ENCODE measurements at places on chromosomes 2 and 18.

DNA sequence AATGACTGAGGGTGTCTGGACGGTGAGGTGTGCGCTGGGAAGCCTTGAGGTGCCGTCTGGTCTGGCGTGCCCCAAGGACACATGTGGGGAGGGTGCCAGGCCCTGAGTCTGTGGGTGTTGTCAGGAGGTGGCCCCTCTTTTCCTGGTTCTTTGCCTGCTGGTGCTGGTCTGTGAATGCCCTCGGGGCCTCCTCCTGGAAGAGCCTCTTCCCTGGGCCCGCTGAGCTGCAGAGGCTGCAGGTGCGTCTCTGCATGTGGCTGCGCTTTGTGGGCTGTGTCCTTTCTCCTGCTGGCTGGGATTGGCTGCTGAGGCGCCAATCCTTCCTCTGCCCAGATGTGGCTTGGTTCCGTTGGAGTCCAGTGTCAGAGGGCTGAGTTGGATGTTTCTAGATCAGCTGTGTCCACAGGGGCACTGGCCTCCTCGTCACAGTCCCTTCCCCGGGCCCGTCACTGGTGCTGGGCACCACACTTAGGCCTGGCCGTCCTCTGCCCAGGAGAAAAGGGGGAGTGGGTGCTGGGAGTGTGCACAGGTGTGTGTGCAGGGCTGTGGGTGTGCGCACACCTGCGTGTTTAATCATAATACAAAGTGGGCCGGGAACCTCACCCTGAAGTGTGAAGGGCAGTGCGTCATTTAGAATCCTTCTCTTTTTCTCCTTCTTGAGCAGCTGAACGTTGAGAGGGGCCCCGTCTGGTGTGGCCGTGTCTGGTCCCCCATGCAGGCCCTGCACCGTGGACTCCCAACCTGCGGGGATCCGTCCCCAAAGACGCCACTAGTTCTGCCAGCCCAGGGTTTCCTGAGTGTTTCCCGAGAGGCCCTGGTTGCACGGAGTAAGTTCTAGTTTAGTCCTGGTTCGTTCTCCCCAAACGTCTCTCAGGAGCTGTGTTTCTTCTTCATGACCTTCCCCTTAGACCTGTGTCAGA is 35.5 kb downstream of the RTP5 start:
- DNase-seq = no peak

GRCh38 chr2:40406485-40407289 is 45.2 kb downstream of the SLC8A1 start:
- no peak for DNase-seq

GRCh38 chr2:207115715-207116364 is 49.9 kb downstream of the KLF7 start:
- DNase-seq = no peak

GRCh38 chr2:119982506-119982905 is 30.4 kb upstream of the EPB41L5 start:
- no peak for DNase-seq

DNA sequence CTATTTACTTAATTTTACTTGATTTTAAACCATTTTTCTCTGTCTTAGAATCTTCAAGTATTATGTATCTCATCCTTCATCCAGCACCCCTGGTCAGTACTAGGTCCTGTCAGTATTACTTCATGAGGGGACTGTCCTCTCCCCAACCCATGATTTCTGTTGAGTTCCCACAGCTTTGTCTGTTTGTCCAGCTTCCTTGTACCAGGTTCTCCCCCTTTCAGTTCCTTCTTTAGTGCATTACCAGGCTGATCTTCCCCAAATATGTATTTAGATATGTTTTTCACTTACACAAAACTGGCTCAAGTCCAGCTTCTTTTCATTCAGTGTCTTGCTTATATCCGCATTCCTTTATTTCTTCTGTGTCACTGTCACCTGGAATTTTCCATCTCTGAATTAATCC is 13.8 kb upstream of the TTC27 start:
- DNase-seq = no peak

DNA sequence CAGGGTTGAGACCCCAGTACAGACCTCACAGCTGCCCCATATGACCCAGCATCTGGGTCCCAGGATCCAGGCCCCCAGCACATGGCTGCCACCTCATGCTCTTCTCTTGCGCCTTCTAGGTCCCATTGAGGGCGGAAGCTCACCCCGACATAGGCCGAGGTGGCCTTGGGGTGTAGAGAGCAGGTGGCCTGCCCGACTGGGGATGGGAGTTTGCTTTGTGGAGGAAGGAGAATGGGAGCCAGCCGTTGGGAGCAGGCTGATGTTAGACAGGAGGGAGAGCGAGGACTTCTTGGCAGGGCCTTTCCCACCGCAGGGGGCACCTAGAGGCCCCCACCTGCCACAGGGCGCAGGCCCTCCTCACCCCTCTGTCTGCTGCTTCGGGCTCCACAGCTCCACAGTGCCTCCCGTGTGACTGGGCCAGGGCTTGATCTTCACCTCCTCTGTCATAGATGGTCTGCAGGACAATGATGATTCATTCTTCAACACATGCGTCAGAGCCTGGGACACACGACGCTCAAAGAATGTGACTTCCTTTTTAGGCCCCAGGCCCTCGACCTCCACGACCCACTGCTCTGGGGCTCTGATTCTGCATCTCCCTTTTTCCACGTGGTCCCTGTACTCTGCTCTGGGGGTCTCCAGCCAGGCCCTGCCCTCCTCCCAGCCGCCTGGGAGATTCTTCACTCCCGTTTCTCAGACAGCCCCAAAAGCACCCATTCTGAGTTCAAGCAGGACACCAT is 86.6 kb upstream of the ODC1 start:
- DNase-seq = no peak

- DNase-seq = no peak
Observed at GRCh38 chr2:5195636-5196035, 496.5 kb upstream of the SOX11 start.

- DNase-seq = peak; percentile 54
Observed at GRCh38 chr2:218476676-218477075, 57.8 kb downstream of the VIL1 start.

DNA sequence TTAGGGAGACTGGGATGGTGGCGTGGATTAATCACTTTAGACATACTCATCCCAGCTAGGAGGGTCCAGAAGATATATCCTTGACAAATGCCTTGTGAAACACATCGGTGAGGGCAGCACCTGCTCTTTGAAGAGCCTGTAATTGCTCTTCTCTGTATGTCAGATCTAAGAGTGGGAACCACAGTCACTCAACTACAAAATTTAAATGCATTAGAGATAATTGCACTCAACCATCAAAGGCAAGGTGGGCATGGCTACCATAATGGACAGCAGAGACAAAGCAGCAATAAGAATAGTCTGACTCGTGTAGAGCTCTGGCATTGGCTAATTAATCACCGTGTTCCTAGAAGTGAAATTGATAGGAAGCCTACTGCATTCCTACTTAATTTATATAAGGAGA is 96.8 kb downstream of the ERBB4 start:
- DNase-seq = no peak

DNA sequence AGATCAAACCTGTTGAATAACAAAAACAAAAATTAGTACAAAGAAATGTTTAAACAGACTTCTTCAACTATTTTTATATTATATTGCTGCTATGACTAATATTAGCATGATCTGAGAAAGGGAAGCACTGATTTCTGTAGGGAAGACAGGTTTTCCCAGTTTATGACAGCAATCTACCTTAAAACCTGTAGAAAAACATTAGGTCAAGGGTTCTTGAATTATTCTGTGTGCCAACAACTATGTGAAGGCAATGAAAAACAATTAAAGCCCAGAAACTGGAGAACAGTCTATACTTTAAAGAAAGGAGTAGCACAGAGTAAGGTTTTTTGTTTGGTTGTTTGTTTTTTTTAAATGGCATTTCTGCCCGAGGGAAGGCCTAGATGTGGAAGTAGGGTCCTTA is 23.3 kb downstream of the PUM2 start:
- no peak for DNase-seq

- DNase-seq = no peak
Observed at GRCh38 chr2:121031568-121032340, 253.2 kb downstream of the TFCP2L1 start.

DNA sequence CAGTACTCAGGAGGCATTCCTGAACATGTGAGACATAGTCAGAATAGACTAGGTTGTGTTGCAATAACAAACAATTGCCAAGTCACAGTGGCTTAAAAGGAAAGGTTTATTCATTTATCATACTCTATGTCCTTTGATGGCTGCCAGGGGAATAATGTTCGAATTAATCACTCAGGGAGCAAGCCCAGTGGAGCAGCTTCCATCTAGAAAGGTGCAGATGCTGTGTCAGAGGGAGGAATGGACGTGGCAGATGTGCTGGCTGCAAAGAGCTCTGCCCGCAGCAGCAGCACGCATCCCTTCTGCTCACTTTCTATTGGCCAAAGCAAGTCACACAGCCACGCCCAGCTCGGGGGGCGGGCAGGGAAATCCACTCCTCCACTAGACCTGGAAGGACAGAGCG is 105.9 kb upstream of the AQP4 start:
- no peak for DNase-seq

- no peak for DNase-seq
Observed at GRCh38 chr2:147512206-147512605, 332.6 kb upstream of the ACVR2A start.

- DNase-seq = peak; percentile 85
Observed at GRCh38 chr2:8304821-8305766, 376.8 kb upstream of the ID2 start.

DNA sequence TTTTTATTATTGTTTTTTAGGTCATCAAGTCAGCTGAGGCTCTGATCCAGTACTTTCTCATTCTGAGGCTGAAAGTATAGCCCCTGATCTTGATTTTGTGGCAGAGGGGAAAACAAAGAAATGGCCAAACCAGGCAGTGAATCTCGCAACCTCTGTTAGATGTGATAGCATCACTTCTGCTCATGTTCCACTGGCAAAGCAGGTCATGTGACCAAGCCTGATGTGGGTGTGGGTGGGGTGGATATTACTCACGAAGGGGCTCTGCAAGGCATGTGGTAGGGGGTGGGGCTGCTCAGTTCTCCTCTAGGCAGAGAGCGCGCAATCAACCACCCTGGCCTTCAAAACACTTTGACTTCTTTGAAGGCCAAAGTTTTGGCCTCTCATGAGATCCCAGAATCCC is 254.2 kb downstream of the MYCN start:
- no peak for DNase-seq

DNA sequence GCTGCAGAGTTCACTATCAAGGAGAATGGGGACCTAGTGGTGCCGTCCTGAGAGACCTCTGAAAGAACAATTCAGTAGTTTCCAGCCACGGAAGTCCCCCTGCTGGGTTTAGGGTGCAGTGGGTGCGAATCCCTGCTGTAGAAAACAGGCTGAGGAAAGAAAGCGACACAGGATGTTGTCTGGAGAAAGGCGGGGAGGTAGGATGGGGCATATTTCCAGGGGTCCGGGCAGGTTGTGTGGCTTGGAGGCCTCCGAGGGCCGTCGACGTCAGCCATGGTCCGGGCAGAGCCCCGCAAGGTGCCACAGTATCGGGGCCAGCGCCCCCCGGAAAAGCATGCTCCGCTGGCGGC is 807 bp upstream of the CREB1 start:
- no peak for DNase-seq

- DNase-seq = no peak
Observed at GRCh38 chr2:191467113-191467512, 210.8 kb upstream of the NABP1 start.

GRCh38 chr18:10278265-10278664 is 176.2 kb upstream of the APCDD1 start:
- DNase-seq = no peak

GRCh38 chr2:146228020-146228393 is 1616.8 kb upstream of the ACVR2A start:
- no peak for DNase-seq

DNA sequence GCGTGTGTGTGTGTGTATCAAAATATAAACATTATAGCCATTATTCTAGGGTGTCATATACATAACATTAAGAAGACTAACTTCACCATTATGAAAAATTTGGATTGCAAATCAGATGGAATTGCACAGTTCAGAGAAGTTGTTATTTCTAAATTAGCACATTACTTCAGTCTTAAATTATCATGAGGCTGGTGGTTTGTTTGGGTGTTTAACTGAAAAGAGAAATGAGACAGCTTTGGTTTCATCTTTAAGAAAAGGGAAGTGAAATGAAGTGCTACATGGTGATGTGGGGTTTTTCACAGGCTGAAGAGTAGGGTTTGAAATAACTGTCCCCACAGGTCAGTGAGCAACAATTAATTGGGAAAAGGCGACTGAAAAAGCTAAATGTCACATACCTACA is 161.2 kb upstream of the XIRP2 start:
- DNase-seq = no peak

- no peak for DNase-seq
Observed at GRCh38 chr18:45567123-45567522, 48.2 kb upstream of the SLC14A2 start.

DNA sequence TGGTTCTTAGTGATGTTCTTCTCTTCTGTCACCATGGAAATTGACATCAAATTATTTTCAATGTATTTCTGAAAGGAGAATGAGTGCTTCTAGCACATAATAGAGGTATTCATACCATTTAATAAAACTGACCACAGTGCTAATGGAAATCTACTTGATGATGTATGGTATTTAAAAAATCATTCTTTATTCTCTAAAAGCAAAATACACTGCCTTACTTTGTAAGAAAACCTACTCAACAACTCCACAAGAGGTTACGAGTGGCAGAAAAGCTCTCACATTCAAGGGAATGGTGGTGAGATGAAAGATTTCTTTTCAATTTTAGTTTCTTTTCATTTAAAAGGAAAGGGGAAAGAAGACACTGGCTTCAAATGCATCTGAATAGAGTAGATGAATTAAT is 382.3 kb upstream of the CHST9 start:
- DNase-seq = no peak

DNA sequence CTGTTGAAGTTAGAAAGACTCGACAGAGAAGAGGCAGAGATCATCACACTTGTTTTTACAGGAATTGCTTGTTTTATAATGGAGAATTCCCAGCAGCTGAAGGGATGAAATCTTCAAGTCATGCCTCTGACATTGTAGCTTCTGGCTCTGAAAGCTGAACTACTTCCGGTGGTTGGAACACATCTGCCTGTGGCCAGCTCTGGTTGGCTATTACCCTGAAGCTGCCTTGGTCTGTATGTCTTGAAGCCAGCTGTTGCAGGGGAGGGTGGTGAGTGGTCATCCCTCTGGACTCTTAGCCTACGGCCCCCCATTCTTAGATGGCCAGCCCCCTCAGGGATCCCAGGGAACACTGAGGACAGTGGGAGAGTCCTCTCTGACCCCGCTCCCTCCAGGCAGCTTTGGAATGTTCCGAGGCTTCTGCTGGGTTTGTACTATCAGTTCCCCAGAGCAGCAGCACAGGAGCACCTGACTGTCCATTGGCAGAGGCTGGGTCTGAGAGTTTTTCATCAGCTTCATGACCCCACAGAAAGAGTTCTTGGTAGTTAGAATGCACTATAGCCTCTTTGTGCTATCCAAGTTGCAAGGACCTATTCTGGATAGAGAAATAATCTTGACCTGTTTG is 87.4 kb upstream of the CAPN13 start:
- DNase-seq = no peak

DNA sequence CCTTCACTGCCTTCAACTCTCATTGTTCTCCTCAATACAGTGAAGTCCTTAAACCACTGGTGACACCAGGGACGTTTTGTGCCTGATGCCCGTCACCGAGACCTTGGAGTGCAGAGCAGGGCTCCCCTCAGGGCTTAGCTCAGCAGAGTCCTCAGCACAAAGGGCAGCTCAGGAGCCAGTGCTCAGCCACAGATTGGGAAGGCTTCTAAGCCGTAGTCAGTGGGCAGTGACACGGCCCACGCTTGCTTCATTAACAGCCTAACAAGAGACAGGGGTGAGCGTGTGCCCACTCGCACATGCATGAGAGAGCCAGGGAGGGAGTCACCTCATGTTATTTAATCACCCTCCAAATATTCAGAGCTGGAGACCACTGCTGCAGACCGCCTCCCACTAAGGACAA is 137.5 kb downstream of the SH3RF3 start:
- DNase-seq = no peak

Measured in right lobe of liver (tissue), 6 donors.